ENCODE measurements at places on chromosomes 5 and 9.

- DNase-seq, result no peak
Measured at GRCh38 chr5:76332102-76332501, 71.0 kb upstream of the IQGAP2 start.

GRCh38 chr5:157328277-157328912, 62.5 kb downstream of the CYFIP2 start:
- peak; percentile 65 for DNase-seq

GRCh38 chr9:114112778-114113584, 13.9 kb upstream of the KIF12 start:
- DNase-seq, result no peak

GRCh38 chr9:133731876-133732638, 6.1 kb downstream of the SARDH start:
- DNase-seq, result peak; percentile 19

GRCh38 chr5:33641744-33642505, 201.2 kb downstream of the TARS1 start:
- DNase-seq, result no peak

DNA sequence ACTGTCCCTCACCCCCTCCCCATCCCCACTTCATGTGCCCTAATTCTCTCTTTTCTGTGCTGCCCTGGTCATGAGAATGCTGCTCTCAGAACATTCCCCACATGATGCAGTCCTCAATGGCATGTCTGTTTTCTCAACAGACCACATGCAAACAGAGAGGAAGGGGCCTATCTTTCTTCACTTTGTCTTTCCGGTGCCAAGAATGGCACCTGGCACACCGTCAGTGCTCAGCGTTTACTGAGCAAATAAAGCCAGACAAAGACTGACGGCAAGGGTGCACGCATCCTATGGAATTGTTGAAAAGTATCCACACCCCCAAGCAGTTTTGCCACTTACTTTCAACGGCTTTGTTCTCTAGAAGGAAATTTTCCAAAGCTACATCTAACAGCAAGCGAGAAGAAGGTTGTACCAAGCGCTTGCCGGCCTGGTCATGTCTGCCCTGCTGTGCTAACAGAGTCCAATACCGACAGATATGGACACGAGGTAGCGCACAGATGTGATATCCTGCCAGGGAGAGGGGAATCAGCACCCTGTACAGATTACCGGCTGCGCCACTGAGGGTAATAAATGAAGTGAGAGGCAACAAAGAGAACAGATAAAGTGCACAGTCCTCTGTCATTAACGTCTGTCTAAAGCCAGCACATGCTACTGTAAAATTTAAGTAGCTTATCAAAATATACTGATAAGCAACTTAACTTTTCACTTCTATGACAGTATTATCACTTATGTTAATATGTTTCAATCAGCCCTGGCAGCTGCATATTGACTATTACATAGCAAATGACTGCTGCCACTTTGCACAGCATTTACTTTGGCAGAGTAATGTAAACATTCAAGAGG, 251.7 kb downstream of the DENND1A start:
- no peak for DNase-seq

- DNase-seq, result no peak
Measured at GRCh38 chr9:113186137-113186755, 34.8 kb downstream of the FKBP15 start.

DNA sequence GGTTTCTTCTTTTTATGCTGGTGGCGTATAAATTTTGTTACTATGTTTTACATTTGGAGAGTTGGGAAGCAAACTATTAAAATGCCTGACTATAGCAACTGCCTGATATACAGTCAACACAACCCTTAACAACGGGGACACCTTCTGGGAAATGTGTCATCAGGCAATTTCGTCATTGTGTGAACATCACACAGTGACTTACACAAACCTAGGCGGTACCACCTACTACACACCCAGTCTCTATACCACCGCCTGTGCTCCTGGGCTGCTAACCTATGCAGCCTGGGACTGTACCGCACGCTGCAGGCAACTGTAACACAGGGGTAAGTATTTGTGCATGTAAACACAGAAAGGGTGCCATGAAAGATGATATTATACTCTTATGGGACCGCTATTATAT, 1.3 kb upstream of the CDHR2 start:
- DNase-seq, result no peak

DNA sequence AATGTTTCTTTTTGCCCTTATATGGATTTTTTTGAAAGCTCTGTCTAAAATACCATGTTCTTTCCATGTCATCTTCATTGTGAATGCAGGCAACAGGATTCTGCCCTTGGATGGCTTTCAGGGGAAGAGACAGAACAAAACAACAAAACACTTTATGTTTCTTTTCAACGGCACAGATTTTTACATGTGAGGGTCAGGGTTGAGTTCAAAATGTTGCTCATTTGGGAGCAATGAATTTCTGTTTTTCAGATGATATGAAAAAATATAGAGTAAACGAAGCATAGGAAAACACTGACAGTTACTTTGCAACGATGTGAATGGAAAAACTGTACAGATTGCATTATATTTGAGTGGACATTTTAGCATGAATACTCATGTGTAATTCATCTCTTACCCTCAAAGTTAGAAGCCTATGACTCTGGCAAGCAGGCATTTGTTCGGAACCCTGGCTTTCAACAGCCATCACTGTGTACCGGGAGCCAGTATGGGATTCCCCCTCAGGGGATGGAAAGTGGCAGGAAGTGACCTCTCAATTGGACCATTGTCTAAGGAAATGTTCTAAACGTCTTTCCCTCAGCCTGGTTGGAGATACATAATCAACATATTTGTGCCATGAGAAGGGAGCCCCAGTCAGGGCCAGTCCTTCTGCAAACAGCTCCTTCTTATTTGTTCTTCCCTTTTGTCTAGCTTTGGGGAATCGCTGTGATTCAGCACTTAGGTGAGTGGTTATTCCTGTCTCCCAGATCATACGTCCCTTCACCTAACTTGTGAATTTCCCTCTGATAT, 153.9 kb upstream of the MEF2C start:
- no peak for DNase-seq

DNA sequence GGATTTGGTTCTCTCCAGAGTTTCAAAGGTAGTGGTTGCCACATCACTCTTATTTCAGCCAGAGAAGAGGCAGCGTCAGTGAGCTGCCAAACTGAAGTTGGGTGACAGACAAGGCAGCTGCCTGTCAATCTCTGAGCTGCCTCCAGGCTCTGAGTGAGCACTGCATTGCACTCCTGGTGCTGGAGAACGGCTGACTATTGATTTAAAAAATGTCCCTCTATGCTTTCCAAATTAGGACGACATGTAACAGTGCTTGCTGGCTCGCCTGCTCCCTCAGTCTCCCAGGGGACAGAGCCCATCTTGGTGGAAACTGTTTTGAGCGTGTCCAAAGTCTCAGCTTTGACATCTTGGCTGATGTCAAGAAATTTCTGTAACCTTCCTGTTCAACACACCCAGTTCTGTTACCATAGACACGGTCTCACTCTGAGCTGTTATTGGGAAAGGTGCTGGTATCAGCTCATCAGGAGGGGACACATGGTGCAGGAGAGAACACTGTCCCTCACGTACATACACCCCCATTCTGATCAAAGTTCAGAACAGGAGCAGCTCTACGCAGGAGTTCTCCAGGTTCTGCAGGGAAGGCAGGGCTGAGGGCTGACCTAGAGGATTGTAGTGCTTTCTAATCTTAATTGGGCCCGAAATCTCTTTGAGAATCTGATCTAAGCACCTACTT, 15.7 kb downstream of the PCDH12 start:
- DNase-seq, result no peak

GRCh38 chr9:121551985-121552753, 52.5 kb upstream of the GGTA1 start:
- DNase-seq, result no peak

DNA sequence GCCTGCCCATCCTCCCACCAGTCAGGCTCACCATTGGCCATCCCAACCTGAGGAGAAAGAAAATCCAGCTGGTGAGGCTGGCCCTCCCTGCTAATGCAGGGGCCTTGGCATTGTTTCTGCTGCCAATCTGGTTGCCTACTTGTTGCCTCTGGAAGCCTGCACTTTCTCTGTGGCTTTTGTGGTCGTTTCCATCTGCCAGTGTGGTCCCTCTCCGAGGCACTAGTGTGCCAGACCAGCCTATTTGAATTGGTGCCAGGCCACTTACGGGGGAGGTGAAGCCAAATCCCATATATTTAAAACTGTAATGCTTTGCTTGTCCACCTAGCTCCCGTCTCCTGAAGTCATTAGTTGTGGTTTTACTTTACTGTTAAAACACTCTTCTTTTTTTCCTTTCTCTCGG, 213.4 kb upstream of the ADAMTSL1 start:
- no peak for DNase-seq

GRCh38 chr5:16625096-16625495, 8.3 kb upstream of the RETREG1 start:
- DNase-seq, result no peak

GRCh38 chr9:117720555-117720954, 16.4 kb downstream of the TLR4 start:
- DNase-seq, result no peak

DNA sequence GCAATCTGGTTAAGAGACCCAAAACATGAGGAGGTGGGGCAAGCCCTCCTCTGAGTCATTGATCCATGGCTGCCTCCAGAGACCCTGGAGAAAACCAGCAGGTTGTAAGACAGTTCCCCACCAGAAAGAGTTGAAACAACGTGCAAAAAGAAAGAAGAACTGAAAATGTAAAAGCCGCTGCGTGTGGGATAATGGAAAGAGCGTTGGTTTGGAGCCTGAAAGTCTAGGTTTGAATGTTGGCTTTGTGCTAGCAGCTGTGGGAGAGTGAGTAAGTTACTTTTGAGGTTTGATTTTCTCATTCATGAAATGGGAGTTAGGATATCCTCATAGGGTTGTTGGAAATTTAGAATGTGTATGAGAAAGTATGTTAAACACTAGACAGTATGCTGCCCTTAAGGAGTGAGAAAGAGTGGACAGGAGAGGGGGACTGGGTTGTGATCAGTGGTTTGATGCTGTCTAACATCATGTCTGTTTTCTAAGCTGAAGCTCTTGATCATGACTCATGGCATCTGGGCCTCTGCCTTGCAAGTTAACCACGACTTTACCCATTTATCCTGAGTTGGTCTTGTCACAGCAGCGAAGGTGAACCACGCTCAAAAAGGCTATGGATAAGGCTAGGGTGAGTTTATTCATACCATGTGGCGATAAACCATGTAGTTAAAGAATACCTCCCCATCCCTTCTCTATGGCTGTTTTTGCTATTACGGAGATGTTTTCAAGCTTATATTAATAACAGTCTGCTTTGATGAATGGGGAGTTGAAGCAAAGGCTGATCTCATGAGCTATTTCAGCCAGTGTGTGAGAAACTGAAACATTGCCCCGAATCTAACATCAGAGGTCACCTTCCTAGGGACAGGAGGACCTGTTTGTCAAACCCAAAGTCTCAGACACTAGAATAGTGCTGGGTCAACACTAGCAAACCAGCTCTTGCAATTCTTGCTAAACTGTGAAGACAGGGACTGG, 41.3 kb downstream of the ZNF366 start:
- no peak for DNase-seq

- DNase-seq, result no peak
Measured at GRCh38 chr9:134561427-134562145, 80.0 kb upstream of the COL5A1 start.

DNA sequence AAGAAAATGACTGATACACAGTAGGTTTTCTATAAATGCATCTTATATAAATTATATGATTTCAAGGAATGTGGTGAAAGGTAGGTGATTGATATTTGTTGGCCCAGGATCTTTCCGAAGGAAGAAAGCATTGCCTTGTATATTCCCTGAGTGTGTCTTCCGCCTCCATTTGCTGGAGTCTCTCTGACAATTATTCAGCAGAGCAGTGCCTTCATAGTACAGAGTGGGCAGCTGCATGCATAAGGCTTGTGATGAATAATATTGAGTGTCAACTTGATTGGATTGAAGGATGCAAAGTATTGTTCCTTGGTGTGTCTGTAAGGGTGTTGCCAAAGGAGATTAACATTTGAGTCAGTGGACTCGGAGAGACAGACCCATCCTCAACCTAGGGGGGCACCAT, 58.5 kb downstream of the CETN3 start:
- no peak for DNase-seq

- no peak for DNase-seq
Measured at GRCh38 chr5:16628376-16628775, 11.6 kb upstream of the RETREG1 start.

- peak; percentile 32 for DNase-seq
Measured at GRCh38 chr9:108468364-108468763, 387.4 kb downstream of the ACTL7B start.

DNA sequence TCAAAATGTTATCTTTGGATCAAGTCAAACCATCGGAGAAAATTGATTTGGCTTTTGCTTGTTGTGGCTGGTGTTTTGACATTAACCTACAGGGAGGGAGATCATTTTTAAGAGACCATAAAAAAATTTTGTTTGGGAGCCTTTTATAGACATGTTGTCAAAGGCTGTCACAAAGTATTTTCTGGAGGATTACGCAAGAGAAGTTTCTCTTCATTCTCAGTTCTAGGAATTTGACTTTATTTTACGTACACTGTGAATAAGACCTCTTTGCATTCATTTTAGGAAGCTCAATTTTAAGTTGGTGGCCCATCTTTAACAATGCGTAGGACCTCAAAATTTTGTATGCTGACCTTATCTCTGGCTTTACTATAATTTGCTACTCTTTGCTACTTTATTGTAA, 50.2 kb upstream of the SLC44A1 start:
- no peak for DNase-seq
